ENCODE measurements at places on chromosomes 5 and 9.

DNA sequence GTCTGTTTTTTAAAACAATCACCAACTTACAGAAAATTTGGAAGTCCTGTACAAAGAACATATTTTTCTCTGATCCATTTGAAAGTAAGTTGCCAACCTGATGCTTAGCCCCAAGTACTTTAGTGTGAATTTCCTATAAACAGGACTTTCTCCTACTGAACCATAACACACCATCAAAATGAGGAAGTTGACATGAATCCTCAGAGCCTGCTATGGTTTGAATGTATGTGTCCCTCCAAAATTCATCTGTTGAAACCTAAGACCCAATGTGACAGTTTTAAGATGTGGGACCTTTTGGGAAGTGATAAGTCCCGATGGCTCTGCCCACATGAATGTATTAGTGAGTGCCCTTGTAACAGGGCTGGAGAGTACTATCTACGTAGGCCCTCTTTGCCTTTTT, 6.4 kb upstream of the ACOT12 start:
- DNase-seq = no peak

DNA sequence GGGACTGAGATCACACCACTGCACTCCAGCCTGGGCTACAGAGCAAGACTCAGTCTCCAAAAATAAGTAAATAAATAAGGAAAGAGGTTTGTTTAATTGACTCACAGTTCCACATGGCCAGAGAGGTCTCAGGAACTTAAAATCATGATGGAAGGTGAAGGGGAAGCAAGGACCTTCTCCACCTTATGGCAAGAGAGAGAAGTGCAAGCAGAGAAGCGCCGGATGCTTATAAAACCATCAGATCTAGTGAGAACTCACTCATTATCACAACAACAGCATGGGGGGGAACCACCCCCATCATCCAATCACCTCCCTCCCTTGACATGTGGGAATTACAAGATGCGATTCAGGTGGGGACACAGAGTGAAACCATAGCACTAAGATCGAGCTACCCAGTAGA, 22.8 kb upstream of the RGMB start:
- DNase-seq = no peak

DNA sequence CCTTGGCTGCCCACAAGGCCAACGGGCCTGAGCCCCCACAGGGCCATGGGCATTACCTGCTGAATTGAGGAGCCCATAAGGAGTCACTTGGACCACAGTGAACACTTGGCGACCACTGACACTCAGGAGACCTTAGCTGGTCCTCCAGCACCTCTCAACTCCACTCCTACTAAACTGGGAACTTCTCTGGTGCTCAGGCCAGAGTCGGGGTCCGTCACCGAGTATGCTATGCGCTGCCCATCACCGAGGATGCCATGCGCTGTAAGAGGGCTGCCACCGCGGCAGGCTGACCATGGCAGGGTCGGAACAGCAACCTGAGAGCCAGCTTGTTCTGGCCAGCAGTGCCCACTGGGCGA, 600 bp upstream of the SQSTM1 start:
- DNase-seq = no peak

- DNase-seq = no peak
These were observed 9.3 kb upstream of the RNF145 start for GRCh38 chr5:159218595-159219023.

DNA sequence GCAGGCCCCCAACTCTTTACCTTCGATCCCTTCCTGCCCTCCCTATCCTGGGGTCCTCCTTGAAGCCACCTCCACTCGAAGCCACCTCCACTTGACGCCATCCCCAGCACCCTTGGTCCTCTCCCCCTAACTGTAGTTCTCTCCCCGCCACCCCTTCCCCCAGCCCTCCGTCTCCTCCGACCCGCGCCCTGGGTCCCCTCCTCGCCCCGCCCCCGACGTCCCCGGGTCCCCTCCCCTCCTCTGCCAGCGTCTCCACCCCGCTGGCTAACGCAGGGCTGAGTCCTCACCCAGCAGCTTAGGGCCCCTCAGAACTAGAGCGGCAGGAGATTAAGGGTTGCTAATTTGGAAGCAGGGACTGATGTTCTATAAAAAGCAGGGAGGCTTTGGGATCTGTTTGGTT, 30.6 kb upstream of the ANKRD33B start:
- no peak for DNase-seq

DNA sequence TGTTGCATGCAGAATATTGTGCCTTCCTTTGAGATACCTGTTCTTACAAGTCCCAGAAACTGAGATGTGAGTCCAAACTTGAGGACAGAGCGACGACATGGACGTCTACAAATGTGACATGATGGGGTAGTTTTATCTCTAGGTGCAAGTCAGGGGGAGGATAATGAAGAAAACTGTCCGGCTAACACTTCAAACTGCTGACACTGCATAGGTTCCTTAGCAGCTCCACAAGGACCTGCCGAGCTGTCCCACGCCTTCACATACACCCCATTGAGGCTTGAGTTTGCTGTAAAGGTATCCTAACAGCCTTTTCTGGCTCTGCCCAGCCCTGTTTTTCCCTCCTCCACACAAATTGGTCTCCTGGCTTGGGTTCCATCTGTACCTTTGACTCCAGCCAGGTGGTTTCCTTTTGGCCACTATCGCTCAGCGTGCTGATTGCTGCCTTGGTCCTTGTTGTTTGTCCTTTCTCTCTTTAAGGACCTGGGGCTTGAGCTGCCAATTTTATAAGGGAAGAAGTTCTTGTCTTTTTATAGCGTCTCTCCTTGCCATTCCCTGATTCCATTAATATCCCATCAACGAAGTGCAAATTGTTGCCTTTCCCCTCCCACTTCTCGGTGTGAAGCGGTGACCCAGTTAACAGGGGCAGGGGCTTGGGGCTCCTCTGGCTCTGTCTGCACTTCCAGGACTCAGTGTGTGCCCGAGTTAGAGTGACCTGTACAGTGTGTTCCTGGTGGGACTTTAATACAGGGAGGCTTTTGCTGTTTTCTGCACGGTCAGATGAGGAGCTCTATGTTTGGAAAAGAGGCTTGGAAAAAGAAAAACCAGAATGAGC, 100.3 kb downstream of the PCSK1 start:
- no peak for DNase-seq

DNA sequence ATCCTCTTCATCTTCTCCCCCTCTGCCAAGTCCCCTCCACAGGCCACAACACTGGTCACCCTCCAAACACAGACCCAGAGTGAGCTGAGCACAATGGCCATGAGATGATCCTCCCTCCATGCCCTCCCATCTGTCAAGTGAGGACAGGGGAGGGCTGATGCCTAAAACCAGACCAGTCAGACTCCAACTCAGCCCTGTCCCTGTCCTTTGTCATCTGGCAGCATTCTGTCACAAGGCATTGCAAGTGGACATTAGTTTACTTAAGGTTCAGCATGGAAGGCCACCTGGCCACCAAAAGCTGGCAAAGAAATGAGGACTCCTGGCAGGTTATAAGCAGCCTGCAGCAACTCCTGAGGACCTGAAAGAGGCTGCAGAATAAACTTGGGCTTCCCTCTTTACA, 136.2 kb upstream of the SLC30A5 start:
- no peak for DNase-seq

- DNase-seq = no peak
These were observed 202.0 kb upstream of the NR3C1 start for GRCh38 chr5:143605403-143606005.

All from NCI-H2171 (cell line).